Stimulated activated CD8-positive, alpha-beta memory T cell treated with anti-CD3 and anti-CD28 coated beads, Interleukin-4, amount 100 ng/mL, for 1 hour (primary cell): ENCODE measurements at places on chromosomes 13 and 19.

DNA sequence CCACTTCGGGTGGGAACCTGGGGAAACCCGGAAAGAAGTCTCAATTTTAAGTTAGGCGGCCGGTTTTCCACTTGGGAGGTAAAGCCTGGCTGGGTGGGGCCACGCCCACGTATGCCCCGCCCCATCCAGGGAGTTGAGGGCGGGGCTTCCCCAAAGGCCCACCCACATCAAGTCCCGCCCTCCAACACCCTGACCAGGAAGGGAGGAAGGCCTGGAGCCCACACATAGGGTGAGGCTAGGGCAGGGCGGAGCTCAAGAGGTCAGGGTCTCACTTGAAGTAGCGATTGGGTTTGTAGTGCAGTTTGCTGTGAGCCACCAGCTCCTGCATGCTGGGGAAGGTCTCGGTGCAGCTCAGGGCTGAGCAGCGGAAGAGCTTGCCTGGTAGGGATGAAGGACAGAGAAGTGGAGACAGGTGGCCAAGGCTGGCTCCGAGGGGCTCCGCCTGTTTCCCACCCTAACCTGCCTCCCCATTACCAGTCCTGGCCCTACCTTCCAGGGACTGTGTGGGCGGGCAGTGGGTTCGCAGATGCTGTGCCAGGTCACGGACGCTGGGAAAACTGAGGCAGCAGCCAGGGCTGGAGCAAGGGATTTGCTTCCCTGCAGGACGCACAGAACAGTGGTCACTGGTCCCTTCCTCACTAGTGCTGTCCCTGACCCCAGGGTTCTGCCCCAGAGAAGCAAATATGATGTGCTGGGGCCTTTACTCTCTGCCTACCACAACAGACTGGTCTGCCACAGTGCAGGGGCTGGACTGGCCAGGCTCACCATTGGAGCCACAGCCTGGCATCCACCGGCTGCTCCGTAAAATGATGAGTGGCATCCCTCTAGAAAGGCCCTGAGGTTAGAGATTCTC lies 1.6 kb downstream of the ZNF414 start:
- no peak for DNase-seq

DNA sequence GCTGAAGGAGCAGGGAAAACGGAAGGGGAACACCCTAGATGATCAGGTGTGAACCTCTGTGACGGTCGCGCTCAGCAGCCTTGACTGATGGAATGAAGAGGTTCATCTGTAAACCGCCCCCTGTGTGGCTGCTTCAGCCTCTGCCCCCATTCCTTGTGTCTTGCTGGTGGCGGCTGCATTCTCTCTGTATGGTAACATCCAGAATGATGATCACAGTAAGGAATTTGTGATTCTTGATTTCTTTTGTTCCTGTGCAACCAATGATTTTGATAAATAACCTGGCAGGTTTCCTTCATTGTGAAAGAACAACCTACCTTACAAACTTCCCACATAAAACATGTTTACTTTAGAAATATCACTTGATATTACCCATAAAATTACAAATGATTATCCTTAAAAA lies 118.7 kb upstream of the MCF2L start:
- no peak for DNase-seq

GRCh38 chr19:18502638-18503294 lies 19.1 kb downstream of the ELL start:
- DNase-seq, result no peak

GRCh38 chr19:14366529-14366928 lies 14.7 kb upstream of the ADGRE5 start:
- no peak for DNase-seq

DNA sequence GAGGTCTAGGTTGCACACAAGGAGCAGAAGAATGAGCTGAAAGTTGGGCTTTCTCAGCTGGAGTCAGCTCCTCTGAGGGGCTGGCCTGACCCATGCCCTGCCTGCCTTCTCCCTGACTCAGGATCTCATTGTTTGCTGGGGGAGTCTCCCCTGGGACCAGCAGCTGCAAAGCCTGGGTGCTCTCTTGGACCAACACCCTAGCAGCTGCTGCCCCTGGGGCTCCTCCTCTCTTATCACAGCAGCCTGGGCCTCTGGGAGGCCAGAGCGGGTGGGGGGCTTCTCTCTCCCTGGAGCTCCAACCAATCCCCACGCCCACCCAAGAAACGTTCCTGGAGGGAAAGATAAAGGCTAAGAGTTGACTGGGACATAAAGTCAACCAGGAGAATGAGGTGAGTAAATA lies 1.6 kb upstream of the FCGBP start:
- DNase-seq, result no peak

DNA sequence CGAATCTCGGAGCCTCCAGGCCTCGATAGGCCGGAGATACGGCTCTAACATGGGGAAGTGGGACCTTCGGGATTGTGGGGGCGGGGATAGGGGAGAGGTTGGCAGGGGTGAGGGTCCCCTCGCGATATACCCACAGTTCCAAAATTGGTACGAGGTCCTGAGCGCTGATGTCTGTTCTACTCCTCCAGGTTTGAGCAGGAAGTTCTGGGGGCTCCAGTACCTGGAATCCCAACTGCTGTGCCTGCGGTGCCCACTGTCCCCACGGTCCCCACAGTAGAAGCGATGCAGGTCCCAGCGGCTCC lies 447 bp downstream of the RBM42 start:
- DNase-seq, result no peak

GRCh38 chr13:90565985-90566713 lies 781.3 kb upstream of the MIR17HG start:
- no peak for DNase-seq

DNA sequence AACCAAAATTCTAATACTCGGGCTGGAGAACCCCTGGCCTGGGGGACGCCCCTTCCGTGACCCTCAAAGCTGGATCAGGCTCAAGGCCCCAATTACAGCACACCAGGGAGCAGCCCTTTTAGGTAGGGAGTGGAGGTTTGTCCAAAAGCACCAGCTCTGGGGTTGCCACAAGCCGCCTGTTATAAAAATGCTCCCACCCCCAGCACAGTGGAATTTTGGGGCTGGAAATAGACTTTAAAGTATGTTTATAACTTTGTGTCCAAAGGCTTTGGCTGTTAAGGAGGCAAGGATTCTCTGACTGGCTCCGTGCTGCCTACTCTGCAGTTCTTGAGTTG lies 564 bp upstream of the GMIP start:
- no peak for DNase-seq

- no peak for DNase-seq
Observed at GRCh38 chr13:21672796-21673538, 2.1 kb downstream of the FGF9 start.

DNA sequence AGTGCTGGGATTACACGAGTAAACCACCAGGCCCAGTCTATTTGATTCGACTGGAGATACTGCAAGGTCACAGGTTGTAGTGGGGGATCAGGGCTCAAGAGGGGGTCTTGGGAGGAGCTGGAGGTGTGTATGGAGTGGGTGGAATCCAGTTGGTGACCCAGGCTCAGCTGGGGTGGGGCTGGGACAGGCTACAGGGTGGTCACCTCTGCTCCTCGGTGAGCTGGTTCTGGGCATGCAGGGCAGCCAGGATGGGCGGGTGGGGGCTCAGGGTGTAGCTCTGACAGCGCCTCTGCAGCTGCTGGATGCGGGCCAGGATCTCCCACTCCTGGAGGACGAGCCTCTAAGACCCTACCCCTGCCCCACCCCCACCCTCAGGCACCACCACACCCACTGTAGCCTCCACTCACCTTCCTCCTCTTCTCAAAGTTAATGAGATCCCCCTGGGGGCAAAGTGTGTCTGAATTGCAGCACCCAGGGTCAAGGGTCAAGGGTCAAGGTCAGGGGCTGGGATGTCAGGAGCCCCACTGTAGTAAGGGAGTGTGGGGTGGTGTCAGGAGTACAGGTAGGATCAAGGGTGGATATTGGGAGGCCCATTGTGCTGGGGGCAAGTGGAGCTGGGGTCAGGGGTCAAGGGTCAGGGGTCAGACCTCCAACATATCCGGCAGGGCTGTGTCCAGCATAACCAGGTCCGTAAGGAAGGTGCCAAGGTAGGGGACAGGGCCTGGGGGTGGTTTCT lies 17.1 kb downstream of the RGL3 start:
- no peak for DNase-seq

DNA sequence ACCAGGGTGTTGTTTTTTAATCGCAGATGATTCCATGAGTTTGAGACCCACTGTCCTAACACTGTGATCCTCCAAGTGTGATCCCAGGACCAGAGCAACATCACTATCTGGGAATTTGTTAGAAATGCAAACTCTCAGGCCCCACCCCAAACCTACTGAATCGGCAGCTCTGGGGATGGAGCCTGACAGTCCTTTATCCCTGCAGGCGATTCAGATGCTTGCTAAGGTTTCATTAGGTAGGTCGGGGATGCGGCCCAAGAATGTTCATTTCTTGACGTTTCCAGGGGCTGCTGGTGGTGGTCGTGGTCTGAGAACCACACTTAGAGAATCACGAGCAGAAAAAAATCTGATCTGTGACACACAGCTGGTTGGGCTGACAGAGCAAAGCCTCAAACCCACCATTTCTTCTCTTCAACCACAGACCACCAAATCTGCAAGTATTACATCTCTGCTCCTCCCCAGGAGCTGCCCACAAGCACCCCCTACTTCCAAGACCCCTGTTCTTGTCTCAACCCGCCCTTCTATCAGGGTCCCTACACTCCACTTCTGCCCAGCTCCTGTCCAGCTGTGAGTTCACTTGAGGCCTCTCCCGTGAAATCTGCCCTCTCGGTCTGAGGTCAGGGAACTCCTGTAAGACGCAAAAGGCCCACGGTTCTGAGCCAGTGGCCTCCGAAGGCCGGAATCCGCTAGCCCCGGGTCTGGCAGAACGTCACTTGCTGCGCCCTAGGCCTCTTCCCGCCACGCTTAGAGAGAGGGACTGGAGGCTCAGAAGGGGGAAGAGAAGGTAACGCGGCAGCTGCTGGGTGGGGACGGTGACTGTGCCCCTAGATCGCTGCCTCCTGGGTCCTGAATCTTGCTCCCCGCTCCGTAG lies 1.1 kb upstream of the FARP1 start:
- DNase-seq, result no peak

DNA sequence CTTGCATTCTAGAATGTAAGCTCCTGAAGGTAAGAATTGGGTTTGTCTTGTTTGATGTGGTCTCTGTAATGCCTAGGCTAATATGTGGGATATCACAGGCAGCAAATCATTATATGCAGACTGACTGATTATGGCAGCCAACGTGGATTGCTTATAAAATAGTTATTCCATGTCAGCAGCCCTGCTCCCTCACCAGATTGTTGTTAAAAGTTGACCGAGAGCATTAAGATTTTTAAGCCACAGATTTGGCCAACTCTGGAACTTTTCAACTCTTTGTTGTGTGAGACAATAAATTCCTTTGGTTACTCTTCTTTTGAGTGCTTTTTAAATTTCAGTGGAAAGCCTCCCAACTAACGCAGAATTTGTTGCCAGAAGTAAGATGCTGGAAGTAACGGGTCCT lies 92.6 kb upstream of the FAM216B start:
- DNase-seq, result no peak

- no peak for DNase-seq
Observed at GRCh38 chr13:50419896-50420295, 404.7 kb downstream of the KCNRG start.

DNA sequence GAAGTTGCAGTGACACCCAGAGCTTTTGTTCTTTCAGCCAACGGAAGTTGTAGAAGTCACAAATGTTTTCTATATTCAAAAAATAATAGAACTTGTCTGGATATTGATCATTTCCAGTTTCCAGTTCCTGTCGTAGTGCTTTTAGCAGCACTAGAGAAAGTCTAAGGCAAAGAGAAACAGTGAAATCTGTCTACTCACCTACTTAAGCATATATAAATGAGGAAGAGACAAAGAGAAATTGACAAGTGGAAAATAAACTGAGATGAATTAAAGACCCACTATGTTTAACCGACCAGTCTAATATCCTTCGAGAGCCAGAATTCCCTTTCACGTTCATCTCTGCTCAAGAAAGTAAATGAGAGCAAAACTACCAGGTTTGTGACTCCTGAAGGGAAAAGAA lies 36.7 kb downstream of the DACH1 start:
- no peak for DNase-seq

GRCh38 chr19:33400856-33401682 lies 27.6 kb downstream of the CEBPG start:
- DNase-seq, result no peak

DNA sequence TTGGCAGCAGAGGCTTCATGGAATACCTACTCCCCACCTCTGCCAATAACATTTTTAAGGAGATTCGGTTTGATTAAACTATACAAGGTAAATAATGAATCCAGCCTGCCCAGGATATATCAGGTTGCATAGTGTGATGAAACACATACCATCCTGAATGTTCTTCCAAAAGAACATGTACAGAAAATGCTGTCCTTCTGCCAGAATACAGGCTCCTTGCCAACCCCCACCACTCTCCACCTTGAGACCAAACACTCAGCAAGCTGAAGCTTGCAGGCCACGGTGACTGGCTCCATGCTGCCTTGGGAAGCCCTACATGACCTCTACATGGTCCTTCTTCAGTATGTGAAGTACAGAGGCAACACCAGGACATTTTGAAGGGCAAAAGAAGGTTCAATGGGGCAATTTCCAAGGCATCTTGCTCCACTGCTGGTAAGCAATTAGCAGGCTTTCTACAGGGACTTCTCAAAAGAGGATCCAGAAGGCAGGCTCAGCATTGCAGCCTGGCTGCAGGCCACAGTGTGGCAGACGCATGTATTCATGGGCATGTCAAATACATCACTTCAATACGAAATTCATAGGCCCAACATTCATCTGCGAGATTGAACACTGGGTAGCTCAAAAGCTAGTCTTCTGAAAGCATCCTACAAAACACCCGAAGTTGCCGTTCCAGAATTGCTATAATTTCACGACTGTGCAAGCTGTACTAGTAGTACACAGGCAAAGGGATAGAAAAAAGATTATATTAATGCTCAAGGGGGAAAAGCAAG lies 62.4 kb upstream of the SERP2 start:
- no peak for DNase-seq

DNA sequence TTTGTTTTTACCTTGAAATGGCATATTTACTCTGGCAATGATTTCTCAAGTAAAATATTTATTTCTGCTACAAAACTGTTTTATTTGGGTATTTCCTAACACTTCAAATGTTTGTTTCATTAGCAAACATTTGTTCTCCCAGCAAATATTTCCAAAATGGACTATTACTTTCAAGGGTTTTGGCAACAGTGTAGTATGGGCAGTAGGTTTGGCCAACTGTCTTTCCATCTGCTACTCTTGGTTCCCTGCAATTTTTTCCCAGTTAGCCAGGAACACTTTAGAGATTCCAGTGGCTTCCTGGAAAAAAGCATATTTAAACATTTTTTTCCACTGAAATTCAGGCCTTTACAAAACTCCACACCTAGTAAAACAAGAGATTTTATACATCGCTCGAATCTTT lies 466.6 kb downstream of the SLITRK6 start:
- no peak for DNase-seq

GRCh38 chr13:105925496-105925895 lies 610.0 kb downstream of the EFNB2 start:
- DNase-seq, result no peak

- DNase-seq, result no peak
Observed at GRCh38 chr19:17869114-17869608, 2.6 kb upstream of the SLC5A5 start.
